Prostate gland (tissue), 2 donors: ENCODE measurements at places on chromosomes 2 and 18. TPM values are rescaled to one million over a fixed set of nuclear protein-coding genes. Genes with fewer than 3 reads are reported as not detected.

DNA sequence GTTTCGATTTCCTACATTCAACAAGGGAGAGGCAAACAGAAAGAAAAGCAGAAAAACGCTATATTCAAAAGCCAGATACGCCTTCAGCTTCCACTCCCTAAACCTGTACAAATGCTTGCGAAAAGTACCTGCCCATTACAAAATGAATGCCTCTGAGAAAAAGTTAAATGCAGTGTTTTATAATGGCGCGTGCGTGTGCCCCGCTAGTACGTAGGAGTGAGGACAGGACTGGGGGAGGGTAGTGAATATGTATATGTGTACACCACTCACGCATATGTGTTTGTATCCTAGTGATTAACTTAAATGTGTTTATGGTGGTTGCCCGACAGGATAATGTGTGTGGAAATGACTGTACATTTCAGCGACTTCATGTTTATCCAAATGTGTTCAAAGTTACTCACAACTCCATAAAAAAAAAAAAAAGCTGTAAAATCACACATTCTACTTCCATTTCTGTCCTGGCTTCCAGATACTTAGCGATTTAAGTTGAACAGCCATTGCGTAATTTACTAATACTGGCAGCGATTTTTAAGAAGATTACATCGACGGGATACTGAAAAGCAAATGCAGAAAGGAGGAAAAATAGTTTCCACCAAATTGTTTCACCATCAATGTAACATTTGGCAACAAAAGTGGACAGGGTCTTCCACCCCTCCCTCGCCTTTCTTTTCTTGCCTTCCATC, 1.3 kb downstream of the NEUROD1 start:
- no peak for DNase-seq

GRCh38 chr2:236688563-236689392, 119.2 kb downstream of the ACKR3 start:
- DNase-seq, result no peak

- DNase-seq, result no peak
Measured at GRCh38 chr2:100865816-100866460, 46.0 kb downstream of the NPAS2 start.

- DNase-seq, result no peak
Measured at GRCh38 chr2:230636684-230637271, 75.9 kb upstream of the CAB39 start.

- DNase-seq, result no peak
Measured at GRCh38 chr2:15407666-15408065, 153.5 kb downstream of the NBAS start.

- no peak for DNase-seq
Measured at GRCh38 chr2:191226196-191226595, 19.0 kb upstream of the MYO1B start.

GRCh38 chr2:97998431-97999005, 2.8 kb upstream of the TMEM131 start:
- no peak for DNase-seq

The PTH2R gene
- total RNA-seq, result 0.09 TPM
